Activated T-helper 1 cell treated with anti-CD3 and anti-CD28 coated beads, Interleukin-2, amount 50 U/mL, for 16 hours (primary cell): ENCODE measurements at places on chromosomes 1 and 21.

DNA sequence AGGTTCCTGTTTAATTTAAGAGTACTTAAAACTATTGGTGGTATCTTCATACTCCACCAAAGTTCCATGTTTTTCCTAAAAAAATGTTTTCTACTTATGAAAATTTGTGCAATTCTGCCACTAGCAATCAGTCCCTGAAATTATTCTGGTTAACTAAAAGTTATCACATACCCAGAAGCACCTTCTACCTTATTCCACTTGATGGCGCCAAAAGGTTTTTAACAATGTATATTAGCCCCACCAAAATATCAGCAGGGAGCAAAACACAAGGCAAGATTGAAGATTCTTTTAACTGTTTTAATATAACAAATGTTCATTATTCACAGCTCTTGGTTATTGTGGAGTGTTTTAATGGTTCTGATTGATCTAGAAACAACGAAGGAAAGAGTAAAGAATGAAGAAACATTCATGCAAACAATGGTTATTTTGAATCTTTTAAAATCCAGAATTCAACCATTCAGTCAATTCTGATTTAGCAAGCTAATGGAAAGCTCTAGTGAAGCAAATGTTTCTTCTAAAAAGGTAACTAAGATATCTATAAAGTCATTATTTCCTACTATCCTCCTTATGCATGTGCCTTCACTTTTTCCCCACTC is 67.2 kb downstream of the TTLL7 start:
- no peak for DNase-seq

DNA sequence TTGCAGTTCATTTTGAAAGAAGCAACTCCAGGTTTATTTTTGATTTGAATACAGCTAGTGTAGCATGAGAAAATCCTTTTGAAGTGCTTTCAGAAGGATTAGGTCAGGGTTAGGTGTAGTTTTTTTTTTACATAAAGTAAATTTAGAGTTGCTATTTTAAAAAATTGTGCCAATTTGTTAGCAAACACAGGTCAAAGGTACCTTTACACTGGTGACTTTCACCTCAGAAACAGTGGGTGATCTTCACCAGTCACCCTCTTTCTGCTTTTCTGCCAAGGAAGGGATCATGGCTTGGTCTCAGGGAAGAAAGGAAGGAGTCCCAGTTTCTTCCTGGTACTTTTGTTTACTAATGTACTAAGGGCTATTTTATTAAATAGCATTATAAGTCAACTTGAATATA is 111.5 kb downstream of the SDCCAG8 start:
- no peak for DNase-seq

DNA sequence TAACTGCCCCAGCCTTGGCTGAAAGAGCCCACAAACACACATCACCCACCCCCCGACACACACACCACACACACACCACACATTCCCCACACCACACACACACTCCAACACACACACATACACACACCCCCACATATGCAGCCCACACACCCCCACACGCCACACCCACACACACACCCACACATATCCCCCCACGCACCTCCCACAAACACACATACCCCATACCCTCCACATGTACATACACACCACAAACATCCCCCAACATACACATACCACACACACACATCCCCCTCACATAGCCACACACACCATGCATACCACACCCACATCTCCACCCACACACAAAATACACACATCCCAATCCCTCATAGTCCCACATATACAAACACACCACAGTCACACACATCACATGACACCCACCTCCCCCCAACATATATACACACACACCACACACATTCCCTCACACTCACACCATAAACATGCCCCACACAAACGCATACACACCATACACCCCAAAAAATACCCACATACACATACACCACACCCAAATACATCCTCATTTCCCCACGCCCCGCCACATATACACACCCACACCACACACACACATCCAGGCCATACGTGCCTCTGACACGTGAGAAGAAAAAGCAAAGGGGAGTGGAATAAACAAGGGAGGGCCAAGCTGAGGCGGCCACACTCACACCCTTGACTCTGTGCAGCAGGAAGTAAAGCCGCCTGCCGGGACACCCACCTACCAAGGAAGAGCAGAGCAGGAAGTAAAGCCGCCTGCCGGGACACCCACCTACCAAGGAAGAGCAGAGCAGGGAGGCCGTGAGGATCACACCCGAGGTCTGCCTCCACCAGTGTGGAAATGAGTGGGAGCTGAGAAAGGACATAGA is 53.7 kb downstream of the HSF2BP start:
- DNase-seq, result no peak

DNA sequence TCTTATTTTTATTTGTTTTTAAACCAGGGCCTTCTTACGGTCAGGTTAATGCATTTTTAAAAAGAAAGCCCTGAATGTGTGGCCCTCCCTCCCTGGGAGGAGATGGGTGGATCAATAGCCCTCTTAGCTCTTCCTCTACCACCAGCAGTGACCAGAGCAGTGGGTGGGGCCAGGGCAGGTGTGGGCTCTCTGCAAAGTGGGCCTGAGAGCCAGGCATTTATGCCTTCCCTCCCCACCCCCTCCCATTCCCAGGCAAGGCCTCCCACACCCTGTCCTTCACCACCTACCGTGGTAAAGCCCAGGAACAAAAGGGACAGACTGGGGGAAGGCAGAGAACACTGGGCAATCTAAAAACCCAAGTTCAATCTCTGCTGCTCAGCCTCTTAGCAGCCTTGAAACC is 63.9 kb downstream of the SSBP3 start:
- no peak for DNase-seq

DNA sequence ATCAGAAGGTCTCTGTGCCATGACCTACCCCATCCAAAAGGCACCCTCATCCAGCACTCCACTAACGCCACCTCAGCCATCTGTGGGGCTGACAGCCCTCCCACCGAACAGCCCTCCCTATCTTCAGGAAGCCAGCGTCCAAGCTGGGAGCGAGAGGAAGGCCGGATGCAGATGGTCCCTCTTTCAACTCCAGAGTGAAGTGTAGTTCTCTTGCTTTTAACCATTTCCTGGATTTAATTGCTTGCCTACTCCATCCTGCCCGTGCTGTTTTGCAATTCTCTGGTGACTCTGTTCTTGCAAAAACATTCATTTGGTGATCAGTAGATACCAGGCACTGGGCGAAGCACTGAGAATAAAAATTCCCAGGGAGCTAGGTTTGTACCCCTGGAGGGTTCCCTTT is 8.2 kb upstream of the DYRK1A start:
- DNase-seq, result no peak

DNA sequence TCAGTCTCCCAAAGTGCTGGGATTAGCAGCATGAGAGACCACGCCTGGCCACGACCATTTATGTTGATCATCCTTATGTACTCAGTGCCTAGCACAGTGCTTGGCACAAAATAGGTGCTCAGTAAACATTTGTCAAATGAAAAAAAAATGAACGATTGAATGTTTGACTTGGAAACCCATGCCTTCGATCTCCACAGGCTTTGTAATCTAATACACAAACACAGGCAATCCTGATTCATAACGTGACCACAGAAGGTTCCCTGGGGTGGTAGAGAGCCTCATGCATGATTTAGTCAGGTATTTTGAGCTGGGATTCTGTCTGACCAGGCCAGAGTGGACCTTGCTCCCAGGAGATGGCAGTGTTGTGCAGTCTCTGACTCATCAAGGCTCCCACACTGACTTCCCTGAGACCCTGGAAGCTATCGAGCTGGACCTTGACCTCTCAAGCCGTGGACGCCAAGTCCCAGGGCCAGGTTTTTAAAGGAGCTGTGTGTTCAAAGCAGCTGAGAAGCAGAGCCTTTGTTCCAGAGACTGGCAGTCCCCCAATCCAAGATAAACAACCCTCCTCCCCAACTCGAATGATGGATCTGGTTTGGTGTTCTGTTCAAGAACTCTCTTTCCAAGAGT is 81.1 kb downstream of the PGM1 start:
- no peak for DNase-seq

- DNase-seq, result no peak
Observed at GRCh38 chr1:160707236-160708064, 4.2 kb downstream of the CD48 start.

GRCh38 chr1:74824497-74825107 is 91.7 kb downstream of the TYW3 start:
- DNase-seq, result no peak

GRCh38 chr1:91124989-91125417 is 103.2 kb upstream of the ZNF644 start:
- DNase-seq, result no peak

- DNase-seq, result no peak
Observed at GRCh38 chr1:234495231-234495990, 16.4 kb upstream of the TARBP1 start.

- DNase-seq, result no peak
Observed at GRCh38 chr21:42357307-42357706, 6.5 kb upstream of the TFF2 start.

GRCh38 chr1:181143102-181143859 is 54.8 kb downstream of the IER5 start:
- no peak for DNase-seq
